Lower lobe of right lung (tissue), 2 donors: ENCODE measurements at places on chromosomes 7 and 10. TPM values are rescaled to one million over a fixed set of nuclear protein-coding genes. Genes with fewer than 3 reads are reported as not detected.

Gene ACHE
- total RNA-seq, result 0.97 TPM

DNA sequence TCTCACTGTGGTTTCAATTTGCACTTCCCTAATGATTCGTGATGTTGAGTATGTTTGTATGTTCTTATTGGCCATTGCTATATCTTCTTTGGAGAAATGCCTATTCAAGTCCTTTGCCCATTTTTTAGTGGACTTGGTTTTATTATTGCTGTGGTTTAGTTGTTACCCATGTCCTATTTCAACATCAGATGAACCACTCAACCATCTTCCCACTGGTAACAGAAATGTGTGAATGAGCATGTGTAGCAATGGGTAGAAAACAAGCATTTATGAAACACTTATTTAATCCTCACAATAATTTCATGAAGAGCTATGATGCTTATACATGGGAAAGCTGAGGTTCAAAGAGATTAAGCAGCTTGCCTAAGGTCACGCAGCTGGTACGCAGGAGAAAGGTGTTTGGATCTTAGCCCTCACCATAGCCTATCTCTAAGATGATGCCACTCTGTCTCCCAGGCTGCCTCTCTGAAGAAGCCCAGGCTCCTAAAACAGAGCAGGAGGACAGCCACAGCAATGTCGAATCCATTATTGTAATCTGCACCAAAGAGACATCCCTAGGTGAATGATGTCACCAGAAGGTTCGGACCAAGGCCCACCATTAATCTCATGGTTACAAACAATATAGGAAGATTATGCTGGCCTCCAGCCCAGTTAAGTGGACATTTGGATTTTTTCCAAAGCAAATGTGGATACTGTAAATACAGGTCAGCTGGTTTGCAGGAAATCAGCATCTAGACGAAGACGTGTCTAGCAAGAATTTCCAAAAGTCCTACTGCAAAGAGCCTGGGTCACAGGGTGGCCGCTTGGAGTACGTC is 447.6 kb upstream of the ZMIZ1 start:
- no peak for DNase-seq

DNA sequence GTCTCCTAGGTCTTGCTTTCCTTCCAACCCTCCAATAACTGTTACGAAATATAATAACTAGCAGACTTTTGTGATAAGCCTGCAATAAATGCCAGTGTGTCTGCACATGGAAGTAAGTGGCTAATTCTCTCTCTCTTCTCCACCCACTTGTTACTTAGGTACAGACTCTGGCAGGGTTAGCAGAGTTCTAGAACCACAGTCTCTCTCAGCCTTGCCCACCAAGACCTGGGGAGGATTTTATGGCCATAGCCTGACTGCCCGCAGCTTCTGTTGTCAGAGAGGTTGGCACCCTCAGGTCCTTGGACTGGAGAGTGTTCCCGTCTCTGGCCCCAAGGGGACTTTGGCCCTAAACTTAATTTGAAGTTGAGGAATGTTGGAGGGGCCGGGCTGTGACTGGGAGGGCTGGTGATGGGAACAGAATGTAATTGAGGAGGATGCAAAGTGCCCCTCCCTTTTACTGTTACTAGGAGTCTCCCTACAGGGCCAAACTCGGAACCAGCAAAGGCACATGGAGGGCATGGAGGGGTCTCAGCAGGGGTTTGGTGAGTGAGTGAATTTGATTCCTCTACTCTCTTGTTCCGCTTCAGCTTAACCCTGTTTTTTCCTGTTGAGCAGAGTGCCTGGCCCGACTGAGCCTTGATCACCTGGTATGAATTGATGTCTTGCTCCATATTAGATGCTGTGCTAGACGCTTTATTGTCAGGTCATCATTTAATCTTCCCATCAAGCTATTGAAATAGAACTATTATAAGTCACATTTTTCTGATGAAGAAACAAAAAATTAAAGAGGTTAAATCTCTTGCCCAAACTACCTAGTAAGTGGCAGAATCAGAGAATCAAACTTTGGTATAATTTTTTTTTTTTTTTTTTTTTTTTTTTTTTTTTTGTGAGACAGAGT is 37.0 kb upstream of the LCOR start:
- DNase-seq, result no peak

Gene CSGALNACT2
- total RNA-seq, result 36.4 TPM

- DNase-seq, result no peak
Observed at GRCh38 chr7:135597926-135598305, 40.2 kb downstream of the NUP205 start.

DNA sequence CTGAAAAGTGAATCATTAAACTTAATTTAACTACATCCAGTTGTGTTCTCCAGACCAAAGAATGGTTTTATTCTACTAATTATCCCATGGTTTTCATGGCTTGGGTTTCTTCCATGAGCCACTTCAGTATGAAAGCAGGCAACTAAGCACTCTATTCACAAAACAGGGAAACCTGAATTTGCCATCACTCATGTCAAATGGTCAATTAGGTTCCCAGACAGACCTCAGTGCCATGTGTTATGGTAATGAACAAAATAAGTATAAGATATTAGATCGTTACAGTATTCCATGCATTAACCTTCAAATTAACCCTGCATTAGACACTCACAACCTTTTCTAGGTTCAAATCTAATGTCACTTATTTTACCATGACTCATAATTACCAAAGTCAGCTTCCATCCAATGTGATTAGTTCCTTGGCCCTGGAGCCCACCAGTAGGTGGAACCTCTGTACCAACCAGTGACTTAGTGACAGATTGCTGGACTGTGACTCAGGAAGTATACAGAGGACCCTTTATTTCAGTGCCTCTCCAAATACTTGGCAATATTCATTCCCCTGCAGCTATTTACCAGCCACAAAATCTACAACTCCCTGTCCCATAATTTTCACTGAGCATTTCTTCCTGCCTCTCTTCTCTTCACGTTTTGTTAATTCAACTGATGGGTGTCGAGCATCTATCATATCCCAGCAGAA is 1270.2 kb upstream of the SORCS1 start:
- DNase-seq, result no peak

DNA sequence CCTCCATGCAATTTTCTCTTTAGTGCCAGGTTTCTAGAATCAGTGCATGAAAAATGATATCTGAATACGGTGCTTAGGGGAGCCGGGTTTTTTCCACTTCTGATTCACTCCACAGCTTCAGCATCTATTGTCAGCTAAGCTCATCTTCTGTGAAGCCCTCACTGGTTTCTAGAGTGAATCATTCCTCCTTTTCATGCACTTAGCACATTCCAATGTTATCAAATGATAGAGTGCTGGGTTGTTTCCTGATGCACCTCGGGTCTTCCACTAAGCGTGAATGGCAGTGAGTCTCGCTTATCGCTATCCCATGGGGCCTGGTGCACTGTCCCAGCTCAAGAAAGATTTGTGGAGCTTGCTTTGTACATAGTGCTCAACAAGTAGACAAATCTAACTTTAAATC is 170.9 kb upstream of the RHEB start:
- no peak for DNase-seq

DNA sequence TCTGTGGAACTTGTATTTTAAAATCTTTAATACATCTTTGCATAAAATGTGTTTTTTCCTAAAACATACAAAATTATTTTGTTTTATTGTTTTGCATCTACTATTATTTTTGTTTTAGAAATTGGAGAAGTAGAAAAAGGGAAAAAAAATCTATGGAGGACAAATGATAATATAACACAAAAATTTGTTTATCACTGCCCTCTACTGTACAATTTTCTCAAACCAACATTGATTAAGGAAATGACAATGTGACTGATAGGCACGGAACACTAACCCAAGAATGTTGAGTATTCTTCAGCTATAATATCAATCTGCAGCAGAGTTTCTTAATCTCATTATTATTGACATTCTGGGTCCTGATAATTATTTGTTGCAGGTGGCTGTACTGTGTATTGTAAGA is 9.5 kb upstream of the ING3 start:
- no peak for DNase-seq

Gene TRUB1
- 13.1 TPM for total RNA-seq
